ENCODE measurements at places on chromosomes 13 and 19.

- DNase-seq, result no peak
Observed at GRCh38 chr19:5503598-5503997, 48.4 kb downstream of the ZNRF4 start.

GRCh38 chr13:67298297-67298696, 68.2 kb upstream of the PCDH9 start:
- no peak for DNase-seq

GRCh38 chr13:76067850-76068249, 431.7 kb downstream of the LMO7 start:
- DNase-seq, result no peak

GRCh38 chr13:25908366-25908765, 143.4 kb downstream of the SHISA2 start:
- no peak for DNase-seq

GRCh38 chr19:32396046-32396652, 9.4 kb upstream of the DPY19L3 start:
- DNase-seq, result no peak

GRCh38 chr19:5445561-5446055, 9.6 kb upstream of the ZNRF4 start:
- DNase-seq, result no peak

DNA sequence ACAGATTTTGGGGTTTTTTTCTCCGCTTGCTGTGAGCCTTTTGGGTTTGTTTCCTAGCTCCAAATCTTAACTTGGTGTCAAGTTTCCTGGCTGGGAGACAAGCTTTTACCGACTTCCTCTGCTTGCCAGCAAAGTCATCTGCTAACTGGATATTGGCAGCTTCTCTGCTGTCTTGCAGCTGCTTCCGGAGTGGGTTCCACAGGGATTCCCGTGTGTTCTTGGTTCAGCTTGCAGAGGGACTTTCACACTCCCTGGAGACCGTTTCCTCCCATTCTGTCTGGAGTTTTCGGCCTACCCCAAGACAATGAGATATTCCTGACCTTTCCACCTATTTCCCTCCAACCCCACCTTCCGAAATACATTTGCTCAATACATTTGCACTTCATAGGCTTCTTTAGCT, 2.2 kb upstream of the COLGALT1 start:
- DNase-seq, result peak; percentile 87

- no peak for DNase-seq
Observed at GRCh38 chr19:55158848-55159749, 1.6 kb upstream of the TNNI3 start.

DNA sequence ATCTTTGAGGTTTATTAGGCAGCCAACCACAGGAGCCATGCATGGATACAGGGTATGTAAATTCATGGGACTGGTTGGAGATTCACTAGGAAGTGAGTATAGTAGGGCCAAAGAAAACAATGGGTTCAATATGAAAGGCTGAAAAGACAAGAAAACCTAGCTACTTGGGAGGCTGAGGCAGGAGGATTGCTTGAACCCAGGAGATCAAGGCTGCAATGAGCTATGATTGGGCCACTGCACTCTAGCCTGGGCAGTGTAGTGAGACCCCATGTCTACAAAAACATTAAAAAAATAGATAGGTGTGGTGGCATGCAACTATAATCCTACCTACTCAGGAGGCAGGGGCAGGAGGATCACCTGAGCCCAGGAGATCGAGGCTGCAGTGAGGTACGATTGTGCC, 10.3 kb upstream of the SLC1A5 start:
- no peak for DNase-seq

DNA sequence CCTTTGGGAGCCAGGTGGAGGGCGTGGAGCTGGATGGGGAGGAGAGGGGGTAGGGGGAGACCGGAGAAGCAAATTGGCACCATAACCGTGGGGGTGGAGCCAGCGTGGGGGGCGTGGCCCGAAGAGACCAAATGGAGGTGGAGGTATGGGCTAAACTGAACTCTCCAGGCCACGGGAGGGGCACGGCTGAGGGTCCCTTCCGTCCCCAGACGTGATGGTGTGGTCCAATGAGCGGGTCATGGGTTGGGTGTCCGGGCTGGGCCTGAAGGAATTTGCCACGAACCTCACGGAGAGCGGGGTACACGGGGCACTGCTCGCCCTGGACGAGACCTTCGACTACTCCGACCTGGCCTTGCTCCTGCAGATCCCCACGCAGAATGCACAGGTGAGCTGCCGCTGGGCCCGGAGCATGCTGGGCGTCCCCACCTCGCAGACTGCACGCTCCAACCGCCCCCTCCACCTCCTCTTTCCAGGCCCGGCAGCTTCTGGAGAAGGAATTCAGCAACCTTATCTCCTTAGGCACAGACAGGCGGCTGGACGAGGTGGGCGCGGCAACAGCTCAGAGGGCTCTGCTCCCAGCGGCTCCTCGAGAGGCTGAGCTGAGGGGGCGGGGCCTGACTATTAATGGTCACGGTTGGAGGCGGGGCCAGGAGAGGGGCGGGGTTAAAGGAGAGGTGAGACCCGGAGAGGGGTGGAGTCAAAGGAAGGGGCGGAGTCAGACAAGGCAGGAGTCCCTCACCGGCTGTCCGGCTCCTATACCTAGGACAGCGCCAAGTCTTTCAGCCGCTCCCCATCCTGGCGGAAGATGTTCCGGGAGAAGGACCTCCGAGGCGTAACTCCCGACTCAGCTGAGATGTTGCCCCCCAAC, 6.2 kb downstream of the HRC start:
- peak; percentile 77 for DNase-seq

DNA sequence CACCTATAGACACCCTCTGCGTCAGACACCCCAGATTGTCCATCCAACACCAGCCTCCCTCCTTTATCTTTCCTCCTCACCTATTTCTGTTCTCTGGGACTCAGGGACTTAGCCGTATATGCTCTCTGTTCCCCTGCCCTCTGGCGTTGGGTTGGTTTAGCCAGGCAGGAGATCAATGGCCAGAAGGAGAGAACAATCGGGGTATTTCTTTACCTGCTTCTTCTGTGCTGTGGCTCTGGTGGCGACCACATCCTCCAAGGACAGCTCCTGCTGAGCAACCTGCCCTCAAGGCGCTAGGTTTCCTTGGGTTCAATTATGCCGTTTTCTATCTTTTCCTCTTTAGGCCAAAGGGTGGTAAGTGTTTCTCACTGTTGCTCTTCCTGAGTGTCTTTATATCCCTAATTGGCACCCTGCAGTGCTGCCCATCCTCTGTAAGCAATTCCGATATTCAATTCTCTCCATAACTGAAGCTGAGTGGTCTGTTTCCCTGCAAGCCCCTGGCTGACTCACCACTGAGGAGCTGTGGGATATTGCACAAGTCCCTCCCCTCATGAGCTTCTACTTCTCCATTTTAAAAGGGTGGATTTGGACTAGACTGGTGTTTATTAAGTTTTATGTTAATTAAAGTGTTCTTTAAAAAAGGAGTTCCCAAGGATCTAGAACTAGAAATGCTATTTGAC, 63.7 kb upstream of the TMTC4 start:
- DNase-seq, result no peak

DNA sequence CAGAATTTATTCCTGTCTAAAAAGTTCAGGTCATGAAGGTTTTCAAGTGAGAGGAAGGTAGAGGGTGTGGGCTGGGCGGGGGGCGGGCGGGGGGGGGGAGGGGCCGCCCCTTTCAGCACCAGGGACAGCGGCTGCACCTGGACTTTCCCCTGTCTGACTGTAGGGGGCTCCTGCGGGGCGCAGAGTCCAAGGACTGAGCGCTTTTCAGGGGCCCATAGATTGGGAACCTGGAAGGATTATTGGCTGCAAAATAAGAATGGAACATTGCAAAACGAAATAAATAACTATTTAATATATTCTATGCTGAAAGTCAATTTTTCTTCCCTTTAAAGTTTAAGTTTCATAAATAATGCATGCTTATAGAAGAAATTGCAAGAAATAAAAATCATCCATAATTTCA, 8.9 kb upstream of the CYP4F3 start:
- no peak for DNase-seq

- DNase-seq, result no peak
Observed at GRCh38 chr13:104975272-104975671, 1560.2 kb downstream of the EFNB2 start.

DNA sequence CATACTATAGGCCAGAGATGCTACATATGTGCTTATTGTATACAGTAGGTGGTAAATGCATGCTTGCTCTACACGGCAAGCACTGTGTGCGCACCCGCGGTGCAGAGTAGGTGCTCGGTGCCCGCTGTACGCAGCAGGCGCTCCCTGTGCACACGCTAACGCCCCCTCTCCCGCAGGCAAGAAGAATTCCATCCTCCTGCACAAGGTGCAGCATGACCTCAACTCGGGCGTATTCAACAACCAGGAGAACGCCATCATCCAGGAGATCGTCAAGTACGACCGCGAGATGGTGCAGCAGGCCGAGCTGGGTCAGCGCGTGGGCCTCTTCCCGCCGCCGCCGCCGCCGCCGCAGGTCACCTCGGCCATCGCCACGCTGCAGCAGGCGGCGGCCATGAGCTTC, 17.7 kb downstream of the POLRMT start:
- no peak for DNase-seq

DNA sequence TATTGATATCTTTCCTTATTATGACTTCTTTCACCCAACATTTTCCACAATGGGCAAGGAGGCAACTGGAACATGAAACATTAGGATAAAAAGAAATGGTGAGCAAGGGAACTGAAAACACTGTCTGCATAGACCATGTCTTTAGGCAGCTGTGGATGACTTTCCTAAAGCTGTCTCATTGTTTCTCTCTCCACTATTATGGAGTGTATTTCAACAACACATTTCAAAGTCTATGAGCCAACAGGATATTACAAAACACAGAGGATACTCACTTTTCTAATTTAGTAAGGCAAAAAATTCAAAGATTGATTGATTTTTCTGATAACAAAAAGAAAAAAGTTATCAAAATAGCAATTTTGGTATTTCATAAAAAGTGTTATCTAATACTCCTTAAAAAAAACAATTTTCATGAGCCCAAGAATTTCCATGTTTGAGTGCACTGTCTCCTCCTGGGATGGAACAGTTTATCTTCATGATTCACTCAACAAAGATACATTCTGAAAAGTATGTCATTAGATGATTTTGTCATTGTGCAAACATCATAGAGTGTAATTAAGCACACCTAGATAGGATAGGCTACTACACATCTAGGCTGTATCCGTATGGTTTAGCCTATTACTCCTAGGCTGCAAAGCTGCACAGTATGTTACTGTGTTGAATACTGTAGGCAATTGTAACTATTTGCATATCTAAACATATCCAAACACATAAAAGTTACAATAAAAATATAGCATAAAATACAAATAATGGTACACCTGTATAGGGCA, 1568.4 kb downstream of the SLITRK5 start:
- DNase-seq, result no peak

GRCh38 chr19:56617531-56617930, 22.4 kb downstream of the ZNF71 start:
- DNase-seq, result no peak

GRCh38 chr19:33724021-33724720, 72.5 kb upstream of the KCTD15 start:
- no peak for DNase-seq

GRCh38 chr13:79660361-79660760, 179.4 kb downstream of the NDFIP2 start:
- DNase-seq, result no peak

- no peak for DNase-seq
Observed at GRCh38 chr19:50994129-50994528, 7.3 kb downstream of the KLK8 start.

DNA sequence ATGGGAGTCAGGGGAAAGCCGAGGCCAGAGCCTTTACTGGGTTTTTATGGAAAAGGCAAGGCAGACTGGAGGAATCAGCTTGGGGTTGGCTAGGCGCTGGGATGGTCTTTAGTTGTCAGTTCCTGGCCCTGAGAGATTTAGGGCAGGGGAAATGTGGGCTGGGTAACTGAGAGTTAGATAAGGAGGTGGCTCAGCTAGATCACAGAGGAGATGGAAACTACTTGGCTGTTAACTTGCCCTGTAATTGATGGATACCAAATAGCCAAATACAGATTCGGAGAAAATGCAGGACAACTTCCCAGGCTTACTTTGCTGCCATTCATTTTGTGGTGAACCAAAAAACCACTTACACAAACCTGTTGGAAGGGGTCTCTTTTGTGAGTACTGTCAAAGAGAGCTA, 54.0 kb downstream of the LRCH1 start:
- no peak for DNase-seq

DNA sequence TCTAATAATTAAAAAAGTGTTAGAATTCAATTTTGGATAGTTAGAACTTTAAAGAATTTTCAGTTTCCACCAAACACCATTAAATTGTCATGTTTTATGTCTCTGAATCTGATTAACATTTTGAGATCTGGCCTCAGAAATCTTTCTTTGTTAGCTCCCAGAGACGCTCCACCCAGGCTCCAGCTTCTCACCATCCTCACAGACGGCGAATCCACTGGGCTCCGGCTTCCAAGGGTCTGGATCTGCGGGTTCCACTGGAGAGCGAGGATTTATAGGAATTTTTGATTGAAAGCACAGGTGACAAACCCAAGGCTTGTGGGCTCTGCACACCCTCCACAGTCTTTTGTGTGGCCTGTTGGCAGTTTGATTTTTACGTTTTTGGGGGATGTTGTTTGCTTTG, 160.6 kb downstream of the URI1 start:
- DNase-seq, result no peak

DNA sequence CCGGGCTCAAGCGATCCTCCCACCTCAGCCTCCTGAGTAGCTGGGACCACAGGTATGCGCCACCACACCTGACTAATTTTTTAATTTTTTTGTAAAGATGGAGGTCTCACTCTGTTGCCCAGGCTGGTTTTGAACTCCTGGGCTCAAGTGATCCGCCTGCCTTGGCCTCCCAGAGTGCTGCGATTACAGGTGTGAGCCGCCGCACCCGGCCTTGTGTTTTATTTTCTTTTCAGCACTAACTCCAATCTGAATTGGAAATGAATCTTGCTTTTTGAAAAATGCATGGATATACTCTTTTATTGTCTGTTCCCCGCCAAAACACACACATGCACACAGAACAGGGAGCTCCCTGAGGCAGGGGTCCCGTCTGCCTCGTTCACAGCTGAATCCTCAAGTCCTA, 1.3 kb upstream of the ISOC2 start:
- no peak for DNase-seq

DNA sequence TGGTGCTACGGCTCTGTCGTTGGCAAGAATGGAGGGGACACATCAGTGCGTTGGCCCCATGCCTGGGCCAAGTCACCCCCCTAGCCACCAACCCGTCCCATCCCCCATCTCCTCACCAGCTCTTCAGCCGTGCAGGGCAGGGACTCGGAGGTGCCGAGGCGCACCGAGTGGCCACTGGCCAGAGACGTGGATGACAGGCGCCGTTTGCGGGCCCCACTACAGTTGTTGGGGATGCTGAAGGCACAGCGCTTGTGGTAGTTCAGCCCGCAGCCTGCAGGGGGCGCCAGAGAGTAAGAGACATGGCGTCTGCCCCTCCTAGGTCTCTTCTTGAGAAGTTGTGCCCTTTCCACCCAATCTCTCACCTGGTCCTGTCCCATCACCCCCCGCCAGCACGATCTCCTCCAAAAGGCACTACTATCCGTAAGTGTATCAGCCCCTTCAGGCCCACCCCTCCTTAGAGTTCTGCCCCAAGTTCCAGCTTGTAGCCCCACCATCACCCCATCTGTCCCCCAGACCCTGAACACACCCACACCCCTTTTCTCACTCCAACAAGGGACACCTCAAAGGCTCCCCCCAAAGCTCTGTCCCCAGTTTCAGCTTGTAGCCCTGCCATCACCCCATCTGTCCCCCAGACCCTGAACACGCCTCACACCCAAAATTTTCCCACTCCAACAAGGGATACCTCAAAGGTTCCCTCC, 12.4 kb downstream of the PRKD2 start:
- DNase-seq, result no peak

Measured in GF-D8 (cell line).